Large intestine (tissue), 12 donors: ENCODE measurements at places on chromosomes 1 and 21. TPM values are rescaled to one million over a fixed set of nuclear protein-coding genes. Genes with fewer than 3 reads are reported as not detected.

DNA sequence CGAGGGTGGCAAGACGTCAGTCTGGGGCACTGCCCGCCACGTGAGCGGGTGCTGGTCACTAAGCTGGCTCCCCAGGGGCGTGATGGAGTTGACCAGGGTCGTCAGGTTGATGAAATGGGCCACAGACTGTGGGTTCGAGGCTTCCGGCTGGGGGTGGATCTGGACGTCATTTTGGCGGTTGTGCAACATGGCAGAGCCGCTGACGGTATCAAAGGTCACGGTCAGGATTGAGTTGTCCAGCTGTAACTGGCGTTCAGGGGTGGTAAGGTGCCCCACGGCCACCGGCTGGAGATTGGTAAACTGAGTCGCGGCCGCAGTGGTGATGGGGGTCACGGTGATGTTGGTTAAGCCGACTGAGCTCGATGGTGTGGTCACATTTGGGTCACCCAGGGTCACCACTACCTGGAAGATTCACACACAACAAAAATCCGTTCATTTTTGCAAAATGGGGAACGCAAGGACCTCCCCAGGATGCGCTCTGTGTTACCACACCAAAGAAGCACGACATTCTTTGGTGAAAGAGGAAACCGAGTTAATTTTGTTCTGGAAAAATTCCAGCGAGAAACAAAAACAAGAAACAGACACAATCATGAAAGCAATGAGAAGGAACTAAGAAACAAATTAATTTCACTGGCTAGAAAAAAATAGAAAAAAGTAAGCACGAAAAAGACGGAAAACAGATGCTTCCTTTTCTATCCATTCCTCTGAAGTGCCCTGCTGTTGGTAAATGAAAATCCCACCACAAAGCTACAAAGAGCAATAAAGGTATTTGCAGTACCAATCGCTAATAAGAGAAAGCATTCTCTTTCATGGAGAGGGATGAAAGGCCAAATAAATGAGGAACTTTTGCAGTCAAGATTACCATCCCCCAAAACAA is 34.7 kb upstream of the RIPK4 start:
- H3K27ac ChIP-seq, result no peak overlapping the region
- H3K27me3 ChIP-seq, result no peaks in the 10 kb centered on the region
- peaks cover 26% of the 10 kb centered on the region for H3K36me3 ChIP-seq
- H3K4me3 ChIP-seq, result no peak overlapping the region
- DNase-seq, result no peak

- no peaks in the 10 kb centered on the region for H3K36me3 ChIP-seq
- H3K27ac ChIP-seq, result no peak overlapping the region
- H3K4me3 ChIP-seq, result no peak overlapping the region
- no peaks in the 10 kb centered on the region for H3K27me3 ChIP-seq
Observed at GRCh38 chr1:245345191-245345884, 190.6 kb downstream of the KIF26B start.

GRCh38 chr21:31334648-31335121 is 9.4 kb downstream of the TIAM1 start:
- no peaks in the 10 kb centered on the region for H3K4me1 ChIP-seq
- H3K27me3 ChIP-seq, result no peaks in the 10 kb centered on the region
- H3K27ac ChIP-seq, result no peak overlapping the region
- DNase-seq, result no peak
- no peaks in the 10 kb centered on the region for H3K36me3 ChIP-seq
- H3K4me3 ChIP-seq, result no peak overlapping the region

GRCh38 chr1:65355031-65355712 is 45.8 kb downstream of the DNAJC6 start:
- H3K27me3 ChIP-seq, result no peaks in the 10 kb centered on the region
- DNase-seq, result no peak
- H3K4me3 ChIP-seq, result no peak overlapping the region
- no peaks in the 10 kb centered on the region for H3K36me3 ChIP-seq
- H3K4me1 ChIP-seq, result no peaks in the 10 kb centered on the region

- H3K4me3 ChIP-seq, result no peak overlapping the region
- no peaks in the 10 kb centered on the region for H3K36me3 ChIP-seq
- H3K4me1 ChIP-seq, result no peaks in the 10 kb centered on the region
Observed at GRCh38 chr21:15277466-15277865, 212.7 kb upstream of the NRIP1 start.

DNA sequence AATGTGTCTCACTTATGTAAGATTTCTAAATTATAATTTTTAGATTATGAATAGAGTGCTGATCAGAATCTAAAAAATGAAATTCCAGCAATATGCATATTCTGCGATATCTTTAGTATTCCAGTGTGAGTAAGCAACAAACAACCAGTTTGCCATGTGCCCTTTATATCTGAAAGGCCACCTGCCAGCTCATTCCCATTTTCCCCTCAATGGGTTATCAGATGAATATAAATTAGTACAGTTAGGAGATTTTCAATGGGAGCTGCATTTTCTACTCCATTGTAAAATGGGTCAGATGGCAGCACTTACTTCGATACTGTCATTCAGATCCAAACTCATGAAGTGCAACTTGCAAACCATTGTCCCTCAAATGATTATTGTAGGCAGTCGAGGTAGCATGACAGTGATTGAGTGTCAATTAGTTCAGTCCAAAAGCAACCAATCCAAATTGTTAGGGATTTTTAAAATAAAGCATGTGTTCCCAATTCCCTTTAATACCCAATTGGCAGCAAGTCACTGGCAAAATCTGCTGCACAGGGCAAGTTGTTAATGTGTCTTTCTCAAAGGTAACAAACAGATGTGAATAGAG is 680.3 kb downstream of the LRRIQ3 start:
- H3K27me3 ChIP-seq, result no peaks in the 10 kb centered on the region
- no peak overlapping the region for H3K27ac ChIP-seq
- no peak for DNase-seq
- H3K36me3 ChIP-seq, result no peaks in the 10 kb centered on the region
- H3K4me1 ChIP-seq, result no peaks in the 10 kb centered on the region
- H3K4me3 ChIP-seq, result no peak overlapping the region

DNA sequence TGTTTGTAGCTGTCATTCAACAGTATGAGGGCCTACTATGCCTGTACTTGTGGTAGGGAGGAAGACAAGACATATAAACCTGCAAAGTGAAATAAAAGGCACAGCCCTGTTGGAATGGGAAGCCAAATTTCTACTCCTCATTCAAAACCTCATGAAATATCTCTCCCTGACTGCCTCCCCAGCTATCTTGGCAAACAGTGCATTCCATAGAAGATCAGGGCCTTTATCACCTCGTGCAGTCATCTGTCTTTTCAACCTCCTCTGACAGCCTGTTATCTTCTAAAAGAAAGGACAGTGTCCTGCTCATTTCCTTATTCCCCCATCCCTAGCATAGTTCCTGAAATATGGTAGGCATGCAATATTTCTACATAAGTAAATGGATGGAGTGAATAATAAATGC is 71.0 kb downstream of the SH3GLB1 start:
- no peaks in the 10 kb centered on the region for H3K36me3 ChIP-seq
- no peaks in the 10 kb centered on the region for H3K27me3 ChIP-seq
- peaks cover 14% of the 10 kb centered on the region for H3K4me1 ChIP-seq
- no peak overlapping the region for H3K4me3 ChIP-seq
- H3K27ac ChIP-seq, result no peak overlapping the region
- no peak for DNase-seq

Gene CFAP57
- polyA plus RNA-seq, result 0.25 TPM
